Brain pericyte (primary cell): ENCODE measurements at places on chromosomes 4 and X.

DNA sequence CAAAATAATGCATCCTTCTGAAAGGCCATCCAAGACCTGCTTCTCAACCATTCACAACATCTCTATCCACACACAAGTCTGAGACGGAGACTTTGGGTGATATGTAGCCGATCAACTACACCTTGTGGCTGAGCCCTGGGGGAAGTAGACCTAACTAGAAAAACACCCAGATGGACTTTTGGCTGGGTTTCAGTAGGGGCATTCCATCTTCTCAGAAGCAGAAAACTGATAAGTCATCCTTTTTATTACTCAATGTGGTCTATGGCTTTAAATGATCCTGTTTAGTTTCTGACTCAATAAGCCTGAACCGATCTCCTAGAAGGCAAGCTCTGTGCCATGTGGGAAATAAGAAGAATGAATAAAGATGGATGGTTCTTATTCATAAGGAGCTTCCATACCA is 82.5 kb upstream of the AFF2 start:
- no peak for DNase-seq

GRCh38 chrX:66200855-66201795 is 37.1 kb downstream of the HEPH start:
- no peak for DNase-seq

DNA sequence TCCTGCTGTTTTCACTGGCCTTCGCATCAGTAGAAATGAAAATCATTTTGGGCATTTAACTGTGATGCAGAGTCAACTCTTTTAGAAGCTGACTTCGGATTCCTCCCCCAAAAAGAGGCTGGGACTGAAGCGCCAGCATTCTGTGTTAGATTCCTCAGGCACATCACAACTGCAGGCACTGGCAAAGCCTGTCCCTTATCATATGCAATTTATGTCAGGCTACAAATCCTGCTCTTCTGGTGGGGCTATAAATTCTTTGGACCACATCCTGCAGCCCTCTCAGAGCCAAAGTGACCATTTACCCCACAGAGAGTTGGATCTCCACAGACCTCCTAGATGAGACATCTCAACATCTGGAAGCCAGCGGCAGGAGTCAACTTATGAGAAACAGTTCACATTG is 138.4 kb downstream of the CBR4 start:
- DNase-seq = no peak

DNA sequence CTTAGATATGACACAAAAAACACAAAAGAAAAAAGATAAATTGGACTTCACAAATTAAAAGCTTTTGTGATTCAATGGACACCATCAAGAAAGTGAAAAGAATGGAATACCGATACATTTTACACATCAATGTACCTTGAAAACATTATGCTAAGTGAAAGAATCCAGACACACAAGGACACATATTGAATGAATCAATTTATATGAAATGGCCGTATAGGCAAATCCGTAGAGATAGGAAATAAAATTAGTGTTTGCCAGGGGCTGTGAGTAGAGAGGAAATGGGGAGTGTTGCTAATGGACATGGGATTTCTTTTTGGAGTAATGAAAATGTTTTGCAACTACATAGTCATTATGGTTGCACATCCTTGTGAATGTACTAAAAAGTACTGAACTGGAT is 3.1 kb downstream of the PGAM4 start:
- no peak for DNase-seq

DNA sequence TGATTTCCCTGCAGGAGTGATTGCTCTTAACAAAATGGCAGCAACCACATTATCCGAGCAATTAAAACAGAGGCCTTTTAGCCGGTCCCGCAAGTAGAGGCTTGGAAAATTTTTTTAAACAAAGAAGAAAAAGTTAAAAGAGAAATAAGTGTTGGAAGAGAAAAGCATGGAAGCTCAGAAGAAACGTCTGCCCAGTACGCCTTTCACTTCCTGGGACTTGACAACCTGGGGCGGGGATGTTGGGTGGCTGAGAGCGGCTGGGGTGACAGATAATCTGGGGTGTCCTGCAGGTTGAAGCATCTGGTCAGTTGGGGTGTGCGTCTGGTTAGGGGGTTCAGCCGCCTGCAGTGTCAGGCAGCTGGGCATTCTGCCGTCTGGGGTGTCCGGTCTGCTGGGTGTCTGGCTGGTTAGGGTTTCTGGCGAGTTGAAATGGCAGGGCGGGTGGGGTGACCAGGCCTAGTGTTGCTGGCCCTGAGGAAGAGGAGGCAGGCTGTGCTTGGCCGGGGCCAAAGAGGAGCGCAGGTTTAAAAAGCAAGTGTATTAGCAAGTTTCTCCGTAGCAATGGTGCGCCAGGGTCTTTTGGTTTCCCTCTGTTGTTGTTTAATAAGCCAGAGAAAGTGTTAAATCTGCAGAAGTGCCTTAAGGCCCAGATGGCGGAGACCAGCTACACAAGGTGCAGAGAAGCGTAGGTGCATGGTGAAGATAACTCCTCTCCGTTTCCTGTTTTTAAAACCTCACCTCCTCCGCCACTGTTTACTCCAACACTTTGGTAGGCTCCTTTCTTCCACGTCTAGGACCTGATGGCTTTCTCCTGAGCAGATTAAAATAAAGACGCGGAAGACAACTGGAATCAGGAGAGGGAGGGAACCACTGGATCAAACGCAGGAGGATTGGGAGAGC is 5.6 kb downstream of the HAND2 start:
- no peak for DNase-seq

GRCh38 chr4:101556842-101557241 is 209.5 kb upstream of the PPP3CA start:
- no peak for DNase-seq

DNA sequence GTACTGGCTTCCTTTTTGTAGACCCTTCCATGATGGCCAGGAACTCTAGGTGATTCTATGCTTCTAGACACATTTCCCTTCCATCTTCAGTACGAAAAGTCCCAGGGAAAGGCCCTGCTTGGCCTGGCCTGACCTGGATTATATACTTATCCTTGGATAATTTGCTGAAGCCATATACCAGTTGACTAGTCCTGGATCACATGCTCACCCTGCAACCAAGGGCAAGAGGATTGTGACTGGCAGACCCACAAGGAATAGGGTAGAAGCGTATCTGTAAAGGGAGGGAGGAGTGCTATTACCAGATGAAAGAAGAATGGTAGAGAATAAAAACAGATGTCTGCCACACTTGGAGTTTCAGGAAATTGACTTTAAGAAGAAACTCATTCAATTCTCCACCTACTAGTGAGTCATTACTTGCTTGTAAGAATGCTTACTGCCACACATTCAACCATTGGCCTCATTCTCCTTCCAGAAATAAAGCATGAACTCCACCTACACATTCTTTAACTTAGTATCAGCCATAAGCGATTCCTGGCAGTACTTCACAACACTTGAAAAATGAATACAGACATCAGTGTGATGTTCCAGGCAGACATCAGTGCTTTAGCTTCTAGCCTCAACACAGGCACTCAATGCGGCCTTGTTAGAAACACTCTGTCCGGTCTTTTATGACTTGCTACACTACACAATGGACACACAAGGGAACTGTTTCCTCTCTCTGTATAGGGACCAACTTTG is 141.8 kb downstream of the CBR4 start:
- DNase-seq = no peak

GRCh38 chr4:108107729-108108382 is 60.9 kb downstream of the LEF1 start:
- DNase-seq = no peak

DNA sequence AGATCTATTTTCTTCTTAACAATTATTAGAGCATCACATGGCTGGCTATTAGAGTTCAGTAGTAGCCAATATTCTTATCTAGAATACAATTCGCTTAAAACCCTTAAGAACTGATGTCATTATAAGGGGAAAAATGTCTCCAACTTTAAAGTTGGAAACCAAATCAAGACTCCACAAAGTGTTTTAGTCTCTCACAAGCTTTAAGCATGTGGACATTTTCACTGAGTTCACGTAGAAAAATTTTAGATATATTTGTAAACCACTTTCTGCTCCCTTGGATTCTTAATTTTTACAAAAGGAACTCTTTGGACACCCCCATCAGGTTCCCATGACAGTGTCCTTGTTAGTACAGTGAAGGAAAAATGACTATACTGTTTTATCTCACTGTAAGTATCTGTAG is 123.9 kb upstream of the NAP1L5 start:
- DNase-seq = no peak

DNA sequence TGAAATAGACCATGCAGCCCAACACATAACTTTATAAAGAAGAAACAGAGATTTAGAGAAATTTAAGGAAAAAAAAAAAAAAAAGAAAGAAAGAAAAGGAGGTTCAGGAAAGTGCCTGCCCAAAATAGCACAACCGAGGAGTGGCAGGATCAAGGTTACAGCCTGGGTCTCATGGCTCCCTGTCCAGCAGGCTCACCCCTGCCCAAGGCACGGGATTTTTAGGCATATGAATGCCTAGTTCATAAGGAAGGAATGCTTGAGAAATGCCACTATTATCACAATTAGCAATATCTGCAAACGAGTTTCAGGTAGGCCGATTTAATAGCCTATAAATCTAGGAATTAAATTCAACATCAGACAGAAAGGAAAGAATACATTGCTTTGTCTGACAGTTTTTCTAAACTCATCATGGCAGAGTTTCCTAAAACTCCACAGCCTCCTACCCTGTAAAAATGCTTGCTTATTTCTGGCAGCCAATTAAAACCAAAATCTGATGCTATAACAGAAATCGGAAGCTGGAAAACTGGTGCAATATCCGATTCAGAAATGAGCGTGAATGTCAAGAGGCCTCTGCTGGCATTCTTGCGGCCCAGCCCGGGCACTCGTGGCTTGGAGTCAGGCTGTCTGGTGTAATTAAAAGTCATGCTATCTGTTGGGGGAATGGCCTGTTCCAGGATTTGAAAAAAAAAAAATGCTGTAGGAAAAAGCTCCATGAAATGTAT is 63.5 kb downstream of the GEMIN8 start:
- no peak for DNase-seq

- no peak for DNase-seq
These were observed 457.4 kb downstream of the CENPC start for GRCh38 chr4:67087897-67088296.

DNA sequence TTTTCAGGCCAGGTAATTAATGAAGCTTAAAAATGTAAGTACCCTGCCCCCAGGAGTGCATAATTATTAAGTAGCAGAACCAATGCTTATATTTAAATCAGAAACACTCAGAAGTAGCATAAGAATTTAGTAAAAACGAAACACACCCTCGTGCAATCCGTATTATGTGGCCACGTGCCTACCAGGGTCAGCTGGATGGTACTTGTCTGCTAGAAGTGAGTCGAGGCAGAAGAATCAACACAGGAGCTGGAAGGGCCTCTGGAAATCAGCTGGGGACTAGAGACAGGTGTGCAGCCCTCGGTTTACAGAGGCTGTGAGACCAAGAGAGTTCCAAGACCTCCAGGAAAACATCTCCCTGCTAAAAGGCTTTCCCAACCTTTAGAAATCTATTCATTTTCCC is 559 bp upstream of the FAM47E start:
- no peak for DNase-seq

- DNase-seq = no peak
These were observed 359.3 kb upstream of the GALNT7 start for GRCh38 chr4:172809319-172809718.

GRCh38 chr4:87956501-87956900 is 19.0 kb upstream of the SPP1 start:
- DNase-seq = no peak

GRCh38 chrX:28058901-28059300 is 77.7 kb upstream of the DCAF8L1 start:
- no peak for DNase-seq

DNA sequence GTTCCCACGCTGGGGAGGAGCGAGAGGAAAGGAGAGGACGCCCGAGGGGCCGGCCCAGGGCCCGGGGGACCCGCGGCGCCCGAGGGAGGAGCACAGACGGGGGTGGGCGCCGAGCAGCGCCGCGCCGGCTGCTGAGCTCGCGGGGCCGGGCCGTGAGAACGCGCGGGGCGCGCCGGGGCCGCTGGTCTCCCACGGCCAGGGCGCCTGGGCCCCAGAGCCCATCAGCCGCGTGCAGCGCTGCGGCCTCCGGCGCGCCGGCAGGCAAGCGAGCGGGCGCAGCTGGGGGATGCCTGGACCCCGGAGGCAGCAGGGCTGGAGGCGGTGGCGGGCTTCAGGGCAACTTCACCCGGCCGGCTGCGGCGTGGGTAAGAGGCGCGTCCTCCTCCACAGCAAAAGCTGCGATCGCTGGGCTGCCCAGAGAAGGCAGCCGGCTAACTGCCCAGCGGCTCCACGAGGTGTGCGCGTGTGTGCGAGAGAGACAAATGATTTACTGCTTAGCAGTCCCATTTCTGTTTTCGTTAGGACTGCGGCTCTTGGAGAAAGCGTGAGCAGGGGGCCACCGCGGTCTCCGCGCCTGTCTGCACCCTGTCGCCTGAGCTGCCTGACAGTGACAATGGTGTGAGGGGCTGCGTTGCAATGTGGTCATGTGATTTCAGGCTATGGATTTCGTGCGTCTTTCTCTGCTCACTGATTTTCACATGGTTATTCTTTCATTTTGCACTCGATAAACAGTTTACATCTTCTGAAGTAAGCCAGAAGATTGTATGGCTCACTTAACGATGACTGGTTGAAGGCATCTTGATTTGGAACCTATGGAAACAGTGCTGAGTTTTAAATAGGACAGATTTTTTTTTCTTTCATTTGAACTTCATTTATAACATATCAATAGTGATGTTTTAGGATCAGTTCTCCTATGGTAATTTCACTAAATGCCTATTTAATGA is 1.2 kb downstream of the GUCY1A1 start:
- DNase-seq = no peak

DNA sequence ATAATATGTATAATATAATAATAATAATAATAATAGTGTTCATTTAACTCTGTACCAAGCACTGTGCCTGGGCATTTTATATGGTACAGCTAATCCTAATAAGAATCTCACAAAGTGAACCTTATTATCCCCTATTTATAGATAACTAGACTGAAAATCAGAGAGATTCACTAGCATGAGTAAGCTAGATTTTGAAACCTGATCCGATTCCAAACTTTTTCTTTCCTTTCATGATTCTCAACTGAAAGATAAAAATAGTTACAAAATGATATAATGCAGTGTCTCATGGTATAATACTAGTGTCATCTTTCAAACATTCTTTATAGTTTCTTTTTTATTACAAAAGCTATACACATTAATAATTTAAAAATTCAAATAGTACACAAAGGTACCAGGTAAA is 55.9 kb upstream of the RNF128 start:
- DNase-seq = no peak
